IPS DF 19.7 (cell line): ENCODE measurements at places on chromosomes 11 and 22.

- no peak for DNase-seq
Observed at GRCh38 chr22:39133871-39134270, 18.6 kb downstream of the CBX7 start.

GRCh38 chr11:96964661-96965060 is 574.8 kb downstream of the JRKL start:
- no peak for DNase-seq

GRCh38 chr11:106014620-106015019 is 7.4 kb downstream of the MSANTD4 start:
- DNase-seq, result no peak

DNA sequence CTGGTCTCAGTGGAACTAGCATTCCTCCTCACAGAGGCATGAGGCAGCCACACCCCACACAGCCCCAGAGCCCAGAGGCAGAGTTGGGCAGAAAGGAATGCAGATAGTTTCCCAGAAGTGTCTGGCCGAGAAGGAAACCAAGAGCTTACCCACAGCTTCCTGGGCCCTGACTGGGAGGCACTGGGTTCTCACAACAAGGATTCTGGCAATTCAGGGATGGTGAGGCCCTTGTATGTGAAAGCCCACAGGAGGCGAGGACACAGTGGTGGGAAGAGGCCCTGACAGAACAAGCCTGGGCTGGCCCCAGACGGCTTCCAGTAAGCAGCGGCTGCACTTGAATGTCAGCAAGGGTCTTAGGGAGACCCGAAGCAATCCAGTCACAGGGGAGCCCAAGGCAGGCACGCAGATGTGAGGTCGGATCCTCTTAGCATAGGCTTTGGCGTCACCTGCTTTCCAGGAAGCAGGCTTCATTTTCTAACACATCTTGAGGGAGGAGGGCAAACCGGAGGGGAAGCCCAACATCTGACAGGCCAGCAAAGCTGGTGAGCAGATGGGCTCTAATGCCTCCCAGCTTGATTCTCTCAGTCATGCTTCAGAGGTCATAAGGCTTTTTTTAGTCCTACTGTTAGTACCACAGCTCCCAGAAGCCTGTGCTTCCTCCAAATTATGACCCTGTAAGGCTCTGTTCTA is 78.3 kb upstream of the AKIP1 start:
- DNase-seq, result no peak

DNA sequence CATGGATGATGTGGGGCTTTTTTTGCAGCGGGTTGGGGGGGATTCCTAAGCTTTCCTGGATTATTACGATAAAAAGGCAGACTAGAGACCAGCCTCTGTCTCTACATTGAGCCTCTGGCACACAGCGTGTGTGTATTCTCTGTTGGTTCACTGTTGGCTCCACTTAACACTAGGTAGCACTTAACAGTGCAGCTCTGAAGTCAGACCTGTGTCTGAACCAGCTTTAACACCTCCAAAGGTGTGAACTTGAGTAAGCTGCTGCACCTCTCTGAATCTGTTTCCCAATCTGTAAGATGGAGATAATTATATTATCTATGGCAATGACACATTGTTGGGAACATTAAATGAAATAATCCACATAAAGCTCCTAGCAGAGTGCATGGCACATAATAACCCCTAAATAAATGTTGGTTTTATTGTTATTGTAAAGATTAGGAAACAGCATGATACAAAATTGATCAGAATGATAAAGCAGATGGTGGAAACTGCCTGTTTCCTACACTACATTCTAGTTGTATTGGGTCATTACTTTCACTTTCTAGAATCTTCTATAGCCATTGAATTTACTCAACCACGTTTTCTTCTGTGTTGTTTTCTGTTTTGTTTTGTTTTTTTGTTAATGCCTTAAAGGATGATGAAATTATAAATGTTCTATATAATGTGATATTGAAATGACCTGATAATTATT is 108.4 kb downstream of the ARL14EP start:
- DNase-seq, result no peak

- no peak for DNase-seq
Observed at GRCh38 chr11:92376680-92377079, 152.1 kb downstream of the FAT3 start.

DNA sequence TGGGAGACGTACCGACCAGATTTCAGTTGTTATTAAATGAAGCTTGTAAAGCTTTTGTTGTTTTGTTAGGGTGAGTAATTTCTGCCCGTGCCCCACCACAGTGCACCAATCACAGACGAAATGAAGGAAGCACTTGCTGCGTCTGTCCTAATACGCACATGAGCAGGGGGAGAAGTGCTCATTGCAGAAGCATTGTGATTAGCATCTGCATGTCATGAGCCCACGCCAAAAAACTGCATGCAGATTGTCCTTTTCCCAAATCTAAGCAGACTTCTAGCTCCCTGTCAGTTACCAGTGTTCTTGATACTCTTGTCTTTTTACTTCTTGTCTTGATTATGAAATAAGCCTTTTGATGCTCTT is 15.5 kb downstream of the RBX1 start:
- DNase-seq, result no peak

DNA sequence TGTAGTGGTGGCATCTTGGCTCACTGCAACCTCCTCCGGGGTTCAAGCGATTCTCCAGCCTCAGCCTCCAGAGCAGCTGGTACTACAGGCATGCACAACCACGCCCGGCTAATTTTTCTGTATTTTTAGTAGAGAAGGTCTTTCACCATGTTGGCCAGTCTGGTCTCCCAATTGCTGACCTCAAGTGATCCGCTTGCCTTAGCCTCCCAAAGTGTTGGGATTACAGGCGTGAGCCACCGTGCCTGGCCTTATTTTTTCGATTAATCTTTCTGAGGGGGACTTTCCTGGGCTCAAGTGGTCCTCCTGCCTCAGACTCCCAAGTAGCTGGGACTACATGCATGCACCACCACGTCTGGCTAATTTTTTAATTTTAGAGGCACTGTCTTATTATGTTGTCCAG is 5.6 kb downstream of the SNU13 start:
- no peak for DNase-seq

DNA sequence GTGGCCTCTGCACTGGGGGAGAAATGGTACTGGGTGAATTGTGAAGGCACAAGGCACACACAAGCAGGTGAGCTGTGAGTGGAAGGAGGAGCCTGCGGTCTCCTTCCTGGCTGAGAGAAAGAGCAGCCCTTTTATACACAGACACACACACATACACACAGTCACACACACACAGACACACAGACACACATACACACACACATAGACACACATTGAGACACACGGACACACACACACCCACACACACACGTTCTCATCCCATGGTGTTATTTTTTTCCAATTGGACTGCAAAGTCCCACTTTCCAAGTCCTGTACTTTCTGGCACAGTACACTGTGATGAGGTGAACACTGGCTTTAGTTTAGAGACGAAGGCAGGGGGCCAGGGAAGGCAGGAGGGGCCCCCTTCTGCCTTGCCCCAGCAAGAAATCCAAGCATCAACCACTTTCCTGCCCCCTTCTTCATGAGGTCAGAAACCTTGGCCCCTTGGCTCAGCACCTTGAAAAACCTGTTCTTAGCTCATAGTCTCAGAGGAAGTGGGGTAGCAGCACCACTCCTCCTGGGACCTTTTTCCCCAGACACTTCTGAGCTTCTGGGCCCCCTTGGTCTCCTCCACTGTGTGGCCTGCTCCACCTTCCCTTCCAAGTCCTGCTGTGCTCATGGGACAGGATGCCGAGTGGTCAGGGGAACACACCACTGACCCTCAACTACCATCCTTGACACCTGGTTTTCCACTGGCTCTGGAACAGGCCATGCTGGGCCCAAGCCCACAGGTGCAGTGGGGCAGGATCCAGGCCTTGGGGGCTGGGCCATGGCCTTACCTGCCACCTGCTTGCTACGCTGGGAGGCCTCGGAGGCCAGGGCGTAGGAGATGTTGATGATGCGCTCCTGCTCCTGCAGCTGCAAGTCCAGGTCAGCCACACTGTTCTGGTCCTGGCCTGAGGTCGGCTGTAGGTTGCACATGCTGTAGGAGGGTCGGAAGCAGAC is 43.8 kb downstream of the C11orf58 start:
- DNase-seq, result no peak

DNA sequence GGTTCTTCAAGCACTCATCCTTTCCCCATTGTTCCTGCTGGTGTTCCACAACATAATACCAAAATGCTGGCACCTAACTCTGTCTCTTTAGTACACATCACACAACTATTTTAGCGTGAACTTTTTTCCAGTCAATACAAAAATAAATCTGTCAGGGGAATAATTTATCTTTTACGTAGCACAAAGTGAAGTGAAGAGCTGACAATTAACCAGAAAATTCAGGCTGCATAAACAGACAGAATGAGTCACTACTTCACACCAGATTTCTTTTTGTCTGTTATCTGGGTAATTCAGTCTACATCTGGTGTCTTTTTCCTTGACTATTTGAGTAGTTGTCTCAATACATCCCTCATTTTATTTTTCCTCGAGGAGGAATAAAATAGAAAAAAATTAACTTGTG is 7.9 kb upstream of the ETS1 start:
- DNase-seq, result no peak

GRCh38 chr22:48491451-48491941 is 1336.2 kb downstream of the BRD1 start:
- no peak for DNase-seq

DNA sequence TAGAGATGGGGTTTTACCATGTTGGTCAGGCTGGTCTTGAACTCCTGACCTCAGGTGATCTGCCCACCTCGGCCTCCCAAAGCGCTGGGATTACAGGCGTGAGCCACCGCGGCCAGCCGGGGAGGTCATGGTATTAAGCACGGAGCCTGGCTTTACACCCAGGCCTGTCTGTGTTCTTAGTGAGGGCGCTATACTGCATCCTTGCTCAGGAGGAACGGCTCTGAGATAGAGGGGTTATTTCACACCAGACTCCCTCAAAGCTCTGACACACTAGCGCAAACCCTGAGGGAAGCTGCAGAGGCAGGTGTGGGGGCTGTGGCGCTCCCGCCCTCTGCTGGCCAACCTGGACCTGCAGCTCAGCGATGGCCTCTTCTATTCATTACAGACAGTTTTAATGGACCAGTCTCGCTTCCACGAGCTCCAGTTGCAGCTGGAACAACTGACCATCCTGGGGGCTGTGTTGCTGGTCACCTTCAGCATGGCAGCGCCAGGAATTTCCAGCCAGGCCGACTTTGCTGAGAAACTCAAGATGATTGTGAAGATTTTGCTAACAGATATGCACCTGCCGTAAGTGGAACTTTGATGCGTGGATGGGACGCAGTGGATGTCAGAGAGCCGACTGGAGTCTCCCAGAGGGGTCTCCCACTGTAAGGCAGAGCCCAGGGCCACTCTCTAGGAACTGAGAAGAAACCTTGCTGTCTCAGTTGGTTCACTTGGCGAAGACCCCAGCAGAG is 26.2 kb downstream of the TCP11L1 start:
- DNase-seq, result peak; percentile 75
